ENCODE measurements at places on chromosomes 3 and 15.

GRCh38 chr15:52790169-52790708, at the start of gene ONECUT1:
Gene ONECUT1 (minus strand): TSS chr15:52790336. CDS start chr15:52789884, 452 bp downstream.
- peak; percentile 52 for DNase-seq

GRCh38 chr3:97821287-97821773, 481 bp upstream of the CRYBG3 start:
- DNase-seq, result peak; percentile 15

DNA sequence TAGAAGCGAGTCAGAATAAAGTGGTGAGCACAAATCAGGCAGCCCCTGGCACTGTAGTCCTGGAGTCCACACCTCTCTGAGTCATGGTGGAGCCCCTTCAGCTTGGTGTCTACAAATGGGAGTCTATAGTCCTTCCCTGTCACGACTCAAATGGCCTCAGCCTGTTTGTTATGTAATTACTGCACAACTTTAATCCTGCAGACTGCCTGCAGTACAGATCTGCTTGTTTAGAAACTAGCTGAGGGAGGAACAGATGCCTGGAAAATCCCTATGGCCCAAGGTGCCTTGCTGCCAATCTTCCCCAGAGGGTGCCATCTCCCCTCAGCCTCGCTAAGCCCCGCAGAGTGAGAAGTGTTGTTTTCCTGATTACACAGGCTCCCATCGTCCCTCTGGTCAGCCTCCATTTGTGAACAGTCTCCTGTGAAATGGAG, 3.9 kb upstream of the CXCR6 start:
- no peak for DNase-seq

- DNase-seq, result no peak
These were observed 32.6 kb downstream of the EIF2AK4 start for GRCh38 chr15:39966521-39966920.

GRCh38 chr3:23781051-23781450, 24.7 kb upstream of the UBE2E1 start:
- DNase-seq, result no peak

GRCh38 chr3:177320765-177321247, 123.5 kb upstream of the TBL1XR1 start:
- DNase-seq, result no peak

DNA sequence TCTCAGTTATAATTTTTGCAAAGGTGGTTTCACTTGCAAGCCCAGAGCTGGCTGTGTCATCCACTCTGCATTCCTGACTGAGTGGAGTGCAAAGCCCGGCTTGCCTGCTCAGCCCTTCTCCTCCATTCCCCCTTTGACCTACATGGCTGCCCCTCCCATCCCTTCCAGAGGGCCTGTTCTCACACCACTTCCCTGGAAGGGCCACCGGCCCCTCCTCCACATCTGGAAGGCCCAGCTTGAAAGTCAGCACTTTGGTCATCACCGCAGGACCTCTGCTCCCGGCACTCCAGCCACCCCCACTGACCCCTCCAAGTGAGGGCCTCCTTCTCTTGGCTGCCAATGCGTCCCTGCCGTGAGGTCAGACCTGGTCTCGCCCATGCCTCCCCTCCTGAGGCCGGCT, 74.1 kb upstream of the RNF7 start:
- DNase-seq, result no peak

DNA sequence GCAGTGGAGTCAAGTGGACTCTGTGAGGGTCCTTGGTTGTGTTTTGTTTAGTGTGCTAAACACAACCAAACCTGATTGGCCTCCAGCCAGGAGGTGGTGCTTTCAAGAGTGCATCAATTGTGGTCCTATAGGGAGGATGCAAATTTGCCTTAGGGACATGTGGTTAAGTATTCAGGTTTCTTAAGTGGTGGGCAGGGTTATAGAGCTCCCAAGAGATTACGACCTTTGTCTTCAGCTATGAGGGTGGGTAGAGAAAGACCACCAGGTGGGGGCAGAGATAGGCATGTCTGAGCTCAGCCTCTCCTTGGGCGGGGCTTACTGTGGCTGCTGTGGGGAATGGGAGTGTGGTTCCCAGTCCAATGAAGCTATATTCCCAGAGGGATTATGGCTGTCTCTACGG, 186.6 kb downstream of the SQOR start:
- DNase-seq, result no peak

GRCh38 chr3:111720681-111721380, 125.7 kb upstream of the ZBED2 start:
- DNase-seq, result no peak

DNA sequence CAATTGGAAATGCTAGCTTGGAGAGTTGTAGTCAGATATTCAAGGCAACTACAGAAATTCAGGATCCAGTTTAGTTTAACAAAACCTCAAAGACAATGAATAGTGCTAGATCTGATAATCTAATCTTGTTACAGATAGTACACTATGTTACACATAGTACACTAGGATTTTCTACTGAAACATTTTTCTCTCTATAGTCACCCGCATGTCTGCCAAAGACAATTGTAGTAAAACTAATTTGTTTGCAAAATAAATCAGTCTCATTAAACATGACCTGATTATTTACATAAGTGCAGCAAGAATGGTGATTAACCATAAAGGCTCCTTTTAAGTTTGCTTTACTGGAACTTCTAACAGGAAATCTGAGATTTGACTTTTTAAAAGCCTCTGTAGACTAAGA, 52.0 kb downstream of the ILDR1 start:
- DNase-seq, result no peak

- no peak for DNase-seq
These were observed 943.9 kb downstream of the ROBO1 start for GRCh38 chr3:78823859-78824258.

GRCh38 chr15:29018120-29018805, 132.5 kb downstream of the APBA2 start:
- DNase-seq, result no peak

GRCh38 chr3:27575499-27575898, 91.3 kb upstream of the SLC4A7 start:
- DNase-seq, result no peak

DNA sequence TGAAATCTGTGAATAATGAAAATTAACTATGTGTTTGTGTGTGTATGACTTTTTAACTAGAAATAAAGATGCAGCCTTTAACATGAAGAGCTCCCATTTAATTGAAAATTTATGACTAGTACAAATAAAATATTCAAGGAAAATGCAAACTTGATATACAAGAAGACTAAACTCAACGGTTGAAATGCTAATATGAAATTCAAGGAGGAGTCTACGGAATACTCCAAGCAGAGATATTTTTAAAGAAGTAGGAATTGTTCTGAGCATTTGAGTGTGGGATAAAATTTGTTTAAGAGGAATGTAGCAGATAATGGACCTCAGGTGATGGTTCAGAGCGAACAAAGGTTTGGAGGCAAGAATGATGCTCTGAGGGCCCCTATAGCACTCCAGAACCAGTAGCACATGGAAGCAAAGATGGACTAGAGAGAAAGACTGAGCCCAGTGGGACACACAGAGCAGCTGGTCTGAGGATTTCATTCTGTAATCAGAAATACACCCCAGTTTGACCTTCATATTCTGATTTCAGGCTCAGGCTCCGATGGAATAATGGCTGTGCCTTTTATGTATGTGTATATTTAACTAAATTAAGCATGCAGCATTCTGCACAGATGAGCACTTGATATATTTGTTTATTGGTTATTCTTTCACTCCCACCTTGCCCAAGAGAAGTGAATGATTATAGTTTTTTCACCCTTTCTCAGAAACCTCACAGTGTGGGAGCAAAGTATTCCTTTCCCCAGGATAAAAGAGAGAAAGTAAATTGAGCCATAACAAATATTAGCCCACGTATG, 227.1 kb downstream of the ZPLD1 start:
- DNase-seq, result no peak

All from stimulated activated CD4-positive, alpha-beta T cell treated with anti-CD3 and anti-CD28 coated beads, Interleukin-1b, Interleukin-23, amount 100 ng/mL, for 4 hours (primary cell).